ENCODE measurements at places on chromosomes 4 and X. TPM values are rescaled to one million over a fixed set of nuclear protein-coding genes. Genes with fewer than 3 reads are reported as not detected.

The AFF2 gene
- not detected for total RNA-seq

The IL3RA gene
- 10.1 TPM for total RNA-seq

The CENPI gene
- 46.0 TPM for total RNA-seq

The S100G gene
- total RNA-seq: not detected

The CFAP97 gene
- total RNA-seq: 57.2 TPM

The FMR1NB gene
- total RNA-seq: not detected

The CFP gene
- total RNA-seq: 0.14 TPM

The CENPE gene
- total RNA-seq: 72.2 TPM

The WDR1 gene
- total RNA-seq: 447 TPM

The PRSS12 gene
- 0.40 TPM for total RNA-seq

The ZNF674 gene
- 4.0 TPM for total RNA-seq

The ATP1B4 gene
- total RNA-seq: not detected

The GPRASP2 gene
- total RNA-seq: 14.5 TPM

The ENPP6 gene
- not detected for total RNA-seq

The WFS1 gene
- 17.4 TPM for total RNA-seq

The AADAT gene
- 0.93 TPM for total RNA-seq

The BEX1 gene
- total RNA-seq: 0.27 TPM

The GAGE1 gene
- not detected for total RNA-seq

The SOWAHB gene
- not detected for total RNA-seq

The RPL39 gene
- total RNA-seq: 2,039 TPM

The OTUD4 gene
- 59.6 TPM for total RNA-seq

The TRO gene
- total RNA-seq: 2.0 TPM

The HELQ gene
- 19.3 TPM for total RNA-seq

The CLCN5 gene
- 16.1 TPM for total RNA-seq

The POU3F4 gene
- total RNA-seq: not detected

The FHIP1A gene
- total RNA-seq: 0.80 TPM

The PNMA3 gene
- total RNA-seq: not detected

Measured in thoracic aorta endothelial cell (primary cell).